Suppressor macrophage (primary cell): ENCODE measurements at places on chromosomes 3 and 15.

DNA sequence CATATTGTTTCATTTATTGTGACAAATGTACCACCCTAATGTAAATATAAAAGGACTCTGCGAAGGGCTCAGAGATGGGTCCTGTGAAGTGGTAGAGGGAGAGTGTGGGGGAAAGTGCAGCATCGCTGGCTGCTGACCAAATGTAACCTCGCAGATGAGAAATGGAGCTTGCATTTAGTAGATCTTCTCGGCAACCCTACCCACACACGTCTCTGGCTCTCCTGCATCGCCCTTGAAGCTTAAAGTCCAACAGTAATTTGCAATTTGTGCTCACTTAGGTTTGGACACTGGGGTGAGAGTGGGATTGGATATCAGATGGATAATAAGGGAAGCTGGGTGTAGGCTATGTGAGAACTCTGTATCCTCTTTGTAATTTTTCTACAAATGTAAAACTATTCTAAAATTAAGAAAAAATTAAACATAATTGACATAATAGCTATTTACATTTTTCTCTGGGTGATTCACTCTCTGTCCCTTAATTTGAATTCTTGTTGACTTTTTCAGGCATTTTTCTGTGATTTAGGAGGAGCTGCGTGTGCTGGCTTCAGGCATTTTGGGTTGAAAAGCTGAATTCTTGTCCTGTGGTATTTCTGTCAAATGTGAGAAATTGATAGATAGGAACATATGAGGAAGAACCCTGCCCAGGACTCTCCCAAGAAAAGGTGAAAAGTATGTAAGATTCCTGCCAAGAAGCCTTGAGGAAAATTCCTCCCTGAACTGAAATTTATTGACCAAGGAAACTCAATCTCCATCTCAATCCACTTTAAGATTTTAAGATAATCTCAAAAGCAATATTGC lies 524.7 kb upstream of the MCTP2 start:
- no peak for DNase-seq

DNA sequence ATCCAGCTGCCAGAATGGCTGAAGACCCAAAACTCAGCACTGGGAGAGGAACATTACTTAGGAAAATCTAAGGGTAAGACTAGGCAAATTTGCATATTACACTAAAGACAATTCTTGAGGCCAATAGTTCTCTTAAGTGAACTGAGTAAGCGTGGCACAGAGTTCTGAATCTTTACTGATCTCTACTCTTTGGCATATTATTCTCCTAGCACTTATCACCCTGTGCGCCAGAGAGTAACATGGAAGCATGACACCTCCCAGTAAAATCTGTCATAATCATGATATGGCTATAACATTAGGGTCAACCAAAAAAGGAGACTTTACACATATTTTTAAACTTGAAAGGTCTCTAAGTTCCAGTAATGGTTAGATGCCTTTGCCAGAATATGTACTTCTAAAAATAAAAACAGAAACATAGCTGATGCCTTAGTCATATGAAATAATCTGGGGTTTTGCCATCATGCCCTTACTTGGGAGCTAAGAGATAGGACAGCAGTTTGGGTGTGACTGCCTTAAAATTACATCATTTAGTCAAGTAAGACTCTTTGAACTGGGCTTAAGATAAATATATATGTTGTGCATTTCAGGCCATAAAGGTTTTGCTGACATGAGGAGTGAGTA lies 290.5 kb downstream of the PLCL2 start:
- no peak for DNase-seq

DNA sequence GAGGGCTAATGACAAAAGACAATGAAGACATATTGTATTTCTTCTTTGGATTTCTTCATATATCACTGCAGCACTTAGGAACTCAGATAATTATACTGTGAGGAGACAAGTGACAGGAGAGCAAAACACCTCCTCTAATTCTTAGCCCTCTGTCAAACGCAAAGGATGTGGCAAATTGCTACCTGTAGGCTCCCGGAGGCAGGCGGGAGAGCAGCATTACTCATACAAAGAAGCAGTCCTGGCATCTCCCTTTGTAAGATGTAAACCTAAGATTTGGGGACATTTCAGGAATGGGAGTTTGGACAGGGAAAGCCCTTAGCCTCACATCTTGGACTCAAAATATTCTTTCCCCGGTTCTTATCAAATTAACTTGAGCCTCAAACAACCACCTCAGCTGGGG lies 460.8 kb downstream of the SOX2 start:
- DNase-seq: no peak

DNA sequence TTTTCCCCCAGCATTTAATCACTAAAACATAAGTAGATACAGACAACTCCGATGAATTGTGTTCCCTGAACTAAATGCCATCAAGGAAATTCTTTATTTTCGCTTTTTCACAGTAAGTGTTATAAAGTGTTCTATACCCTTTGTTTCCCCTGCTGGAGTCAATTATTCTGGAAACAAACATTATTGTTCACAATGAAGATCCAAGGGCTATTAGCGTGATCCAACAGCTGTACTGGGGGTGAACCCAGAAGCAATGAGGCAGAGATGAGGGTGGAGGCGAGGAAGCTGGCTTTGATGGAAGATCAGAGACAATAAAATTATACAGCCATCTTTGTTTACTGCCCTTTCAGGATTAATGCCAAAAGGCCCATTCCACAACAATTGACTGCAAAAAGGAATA lies 250.3 kb upstream of the IGF1R start:
- DNase-seq: no peak

GRCh38 chr3:55690726-55691125 lies 203.6 kb upstream of the WNT5A start:
- DNase-seq: no peak

GRCh38 chr15:70569091-70569713 lies 194.2 kb downstream of the UACA start:
- peak; percentile 43 for DNase-seq

GRCh38 chr3:151964743-151965142 lies 91.3 kb downstream of the SUCNR1 start:
- DNase-seq: peak; percentile 66

GRCh38 chr15:70669966-70670658 lies 93.2 kb downstream of the UACA start:
- DNase-seq: no peak

DNA sequence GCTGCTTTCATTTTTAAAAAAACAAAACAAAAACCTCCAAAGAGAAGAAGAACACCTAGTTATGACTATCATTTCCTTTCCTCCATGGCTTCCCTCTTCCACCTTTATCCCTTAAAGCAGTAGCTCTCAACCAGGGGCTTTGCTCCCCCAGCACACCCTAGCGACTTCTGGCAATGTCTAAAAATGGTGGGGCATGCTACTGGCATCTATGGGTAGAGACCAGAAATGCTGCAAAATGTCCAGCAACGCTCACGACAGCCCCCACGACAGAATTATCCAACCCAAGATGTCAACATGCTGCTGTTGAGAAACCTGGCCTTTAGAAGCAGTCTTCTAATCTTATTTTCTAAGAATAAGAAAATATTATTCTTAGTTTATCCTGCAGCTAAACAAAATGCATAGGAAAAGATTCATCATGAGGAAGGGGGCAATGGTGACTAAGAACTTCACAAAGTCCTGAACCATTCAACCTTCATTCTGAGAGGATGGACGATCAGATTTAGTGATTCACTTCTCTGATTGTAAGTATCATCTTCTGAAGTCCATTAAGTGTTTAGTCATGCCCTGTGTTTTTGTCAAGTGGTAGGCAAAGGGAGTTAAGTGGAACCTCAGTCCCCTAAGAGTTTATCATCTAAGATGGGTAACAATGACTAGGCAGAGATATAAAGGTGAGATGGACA lies 81.7 kb downstream of the CCNL1 start:
- no peak for DNase-seq

GRCh38 chr15:40637221-40637745 lies 43.2 kb downstream of the KNL1 start:
- no peak for DNase-seq
